ENCODE measurements at places on chromosomes 7 and 10.

- DNase-seq: no peak
Observed at GRCh38 chr7:87479951-87480350, 4.5 kb upstream of the ABCB4 start.

- DNase-seq: no peak
Observed at GRCh38 chr10:84205853-84206525, 11.7 kb downstream of the CDHR1 start.

- DNase-seq: no peak
Observed at GRCh38 chr10:94640562-94640961, 43.0 kb upstream of the CYP2C18 start.

GRCh38 chr10:68812420-68812819, 14.9 kb upstream of the STOX1 start:
- no peak for DNase-seq

DNA sequence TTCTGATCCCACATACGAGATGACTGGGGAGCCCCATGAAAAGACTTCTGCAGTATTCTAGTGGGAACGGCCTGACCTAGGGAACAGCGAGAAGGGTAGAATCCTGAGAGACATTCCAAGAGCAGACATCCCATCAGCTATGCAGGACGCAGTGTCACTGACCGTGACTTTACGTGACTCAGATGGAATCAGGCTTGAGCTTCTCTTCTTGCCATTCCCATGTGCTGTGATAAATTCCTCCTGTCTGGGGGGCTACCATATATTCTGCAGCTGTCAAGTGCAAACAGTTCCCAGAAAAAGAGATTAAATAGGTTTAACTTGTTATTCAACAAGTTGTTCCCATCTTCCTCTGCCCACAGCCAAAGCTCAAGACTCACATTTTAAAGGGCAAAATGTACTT, 73.1 kb upstream of the PDE1C start:
- no peak for DNase-seq

- no peak for DNase-seq
Observed at GRCh38 chr7:143013893-143014292, 13.0 kb downstream of the OR9A2 start.

DNA sequence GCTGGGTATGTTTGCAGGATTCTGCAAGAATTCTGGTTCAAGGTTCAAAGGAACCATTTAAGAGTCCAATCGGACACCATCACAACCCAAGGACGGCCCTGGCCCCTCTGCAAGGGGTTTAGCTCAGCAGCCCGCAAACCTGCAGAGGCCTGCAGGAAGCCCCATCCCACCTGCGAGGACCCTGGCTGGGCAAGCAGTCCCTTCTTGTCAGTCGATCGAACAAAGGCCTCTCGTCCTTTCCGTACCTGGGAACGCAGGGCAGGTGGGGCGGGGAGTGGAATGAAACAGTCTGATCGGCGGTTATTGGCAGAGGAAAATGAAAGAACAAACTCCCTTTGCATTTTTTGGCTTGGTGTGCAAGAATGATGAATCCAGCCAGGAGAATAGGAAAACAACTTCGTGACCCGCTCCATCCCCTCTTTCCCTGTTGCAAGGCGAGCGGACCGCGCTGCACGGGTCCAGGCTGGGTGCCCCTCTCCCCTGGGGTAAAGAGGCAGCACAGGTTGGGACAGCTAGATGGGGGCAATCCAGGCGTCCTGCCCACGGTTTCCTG, 73.7 kb downstream of the INSIG1 start:
- no peak for DNase-seq

DNA sequence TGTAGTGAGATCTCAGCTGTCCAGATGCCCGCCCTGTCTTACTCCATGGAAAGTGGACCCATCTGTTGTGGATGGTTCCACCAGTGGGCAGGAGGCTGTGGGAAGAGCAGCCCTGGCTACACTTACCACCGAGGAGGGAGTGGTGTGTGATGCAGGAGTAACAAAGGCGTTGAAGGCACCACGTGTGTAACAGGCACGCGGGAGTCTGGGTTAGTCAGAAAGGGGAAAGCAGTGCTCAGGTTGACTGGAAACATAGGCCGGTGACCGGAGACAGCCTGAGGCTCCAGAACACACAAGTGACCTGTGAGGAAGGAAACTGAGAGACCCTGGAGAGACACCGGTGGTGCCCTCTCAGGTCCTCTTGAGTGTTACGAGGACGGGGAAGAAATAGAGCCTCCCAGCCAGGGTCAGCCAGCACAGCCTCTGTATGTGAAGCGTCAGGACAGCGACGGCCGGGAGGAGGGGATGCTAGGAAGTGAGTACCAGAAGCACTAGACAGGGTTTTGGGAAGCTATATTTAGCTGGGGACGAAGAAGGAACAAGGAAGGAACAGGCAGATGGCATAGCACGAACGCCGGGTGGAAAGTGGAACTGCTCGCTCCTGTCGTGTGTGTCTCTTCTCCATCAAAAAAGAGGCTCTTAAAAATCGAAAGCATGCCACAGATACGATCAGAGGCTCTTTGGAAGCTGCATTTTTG, 51.7 kb downstream of the DAGLB start:
- DNase-seq: no peak

DNA sequence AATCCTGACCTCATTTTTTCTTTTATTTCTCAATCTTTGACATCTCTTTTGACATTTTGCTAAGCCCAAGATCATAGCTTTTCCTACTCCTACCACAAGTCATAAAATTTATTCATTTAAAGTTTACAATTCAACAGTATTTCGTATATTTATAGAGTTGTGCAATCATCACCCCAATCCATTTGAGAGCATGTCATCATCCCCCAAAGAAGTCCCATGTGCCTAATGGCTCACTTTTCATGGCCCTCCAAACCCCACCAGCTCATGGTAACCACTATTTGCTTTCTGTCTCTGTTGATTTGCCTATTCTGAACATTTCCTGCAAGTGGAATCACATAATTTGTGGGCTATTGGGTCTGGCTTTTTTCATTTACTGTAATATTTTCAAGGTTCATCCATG, 52.5 kb upstream of the GLI3 start:
- no peak for DNase-seq

DNA sequence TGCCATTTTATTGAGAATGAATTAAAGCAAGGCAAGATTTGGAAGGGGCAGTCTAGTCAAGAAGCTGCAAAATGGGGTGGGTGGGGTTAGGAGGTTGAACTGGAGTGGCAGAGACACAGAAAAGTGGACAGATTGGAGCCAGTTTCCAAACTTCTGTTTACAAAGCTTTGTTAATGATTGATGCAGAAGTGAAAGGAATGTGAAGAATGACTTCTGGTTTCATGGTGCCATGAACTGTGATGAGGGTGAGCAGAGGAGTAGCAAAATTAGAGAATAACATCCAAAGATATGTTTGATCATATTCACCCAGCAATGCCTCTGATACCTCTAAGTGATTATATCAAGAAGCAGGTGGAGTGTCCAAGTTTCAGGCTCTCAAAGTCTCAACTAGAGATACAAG, 1118.0 kb upstream of the C7orf33 start:
- DNase-seq: no peak

- no peak for DNase-seq
Observed at GRCh38 chr7:69109246-69109645, 489.0 kb upstream of the AUTS2 start.

GRCh38 chr7:31466036-31466435, 47.9 kb upstream of the ITPRID1 start:
- DNase-seq: no peak

GRCh38 chr7:41869997-41870396, 167.1 kb upstream of the INHBA start:
- no peak for DNase-seq

DNA sequence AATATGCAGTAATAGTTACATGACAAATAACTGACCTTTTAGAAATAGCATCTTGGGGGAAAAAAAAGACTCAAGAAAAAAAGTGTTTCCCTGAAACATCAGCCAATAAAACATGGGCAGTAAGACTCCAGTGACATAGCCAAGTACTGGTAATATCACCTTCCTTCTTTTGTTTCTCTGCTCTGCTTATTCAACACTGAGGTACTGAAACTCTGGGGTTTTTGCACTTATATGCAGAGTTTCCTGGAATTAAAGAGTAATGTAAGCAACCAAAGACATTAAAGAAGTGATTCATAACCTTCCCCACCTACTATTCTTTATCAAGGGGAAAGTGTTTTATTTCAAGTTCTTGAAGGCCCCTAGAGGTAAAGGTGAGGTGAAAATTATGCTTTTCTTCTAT, 414.5 kb downstream of the GRM8 start:
- DNase-seq: no peak

GRCh38 chr10:13717936-13718772, 131.4 kb downstream of the PRPF18 start:
- no peak for DNase-seq

DNA sequence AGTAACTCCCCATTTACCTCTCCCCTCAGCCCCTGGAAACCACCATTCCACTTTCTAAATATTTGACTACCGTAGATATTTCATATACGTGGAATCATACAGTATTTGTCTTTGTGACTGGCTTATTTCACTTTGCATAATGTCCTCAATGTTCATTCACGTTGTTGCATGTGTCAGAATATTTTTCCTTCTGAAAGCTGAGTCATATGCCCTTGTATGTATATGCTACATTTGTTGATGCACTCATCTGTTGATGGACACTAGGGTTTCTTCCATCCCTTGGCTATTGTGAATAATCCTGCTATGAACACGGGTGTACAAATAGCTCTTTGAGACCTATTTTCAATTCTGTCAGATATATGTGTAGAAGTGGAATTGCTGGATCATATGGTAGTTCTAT, 25.8 kb upstream of the TSPAN13 start:
- DNase-seq: no peak

GRCh38 chr10:62244088-62244487, 24.6 kb downstream of the RTKN2 start:
- DNase-seq: no peak

- DNase-seq: no peak
Observed at GRCh38 chr7:94059746-94060145, 55.6 kb upstream of the BET1 start.

DNA sequence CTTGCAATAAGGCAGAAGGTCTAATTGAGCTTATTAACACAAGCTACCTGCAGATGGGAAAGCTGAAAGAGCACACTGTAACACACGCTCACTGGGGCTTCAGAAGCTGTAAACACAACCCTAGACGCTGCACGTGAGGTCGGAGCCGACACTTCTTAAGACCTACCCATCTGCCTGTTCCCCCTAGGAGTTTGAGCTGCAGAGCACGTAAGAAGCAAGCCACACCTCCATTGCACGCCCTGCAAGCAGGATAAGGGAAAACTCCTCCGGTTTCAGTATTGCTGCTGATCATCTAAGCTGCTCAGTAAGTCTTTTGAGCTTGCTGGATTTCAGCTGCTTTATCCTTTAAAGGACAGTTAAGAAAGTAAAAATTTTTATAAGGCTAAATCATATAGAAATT, 244.0 kb upstream of the ZWINT start:
- DNase-seq: no peak

- no peak for DNase-seq
Observed at GRCh38 chr10:79063071-79063491, 5.7 kb upstream of the ZMIZ1 start.

DNA sequence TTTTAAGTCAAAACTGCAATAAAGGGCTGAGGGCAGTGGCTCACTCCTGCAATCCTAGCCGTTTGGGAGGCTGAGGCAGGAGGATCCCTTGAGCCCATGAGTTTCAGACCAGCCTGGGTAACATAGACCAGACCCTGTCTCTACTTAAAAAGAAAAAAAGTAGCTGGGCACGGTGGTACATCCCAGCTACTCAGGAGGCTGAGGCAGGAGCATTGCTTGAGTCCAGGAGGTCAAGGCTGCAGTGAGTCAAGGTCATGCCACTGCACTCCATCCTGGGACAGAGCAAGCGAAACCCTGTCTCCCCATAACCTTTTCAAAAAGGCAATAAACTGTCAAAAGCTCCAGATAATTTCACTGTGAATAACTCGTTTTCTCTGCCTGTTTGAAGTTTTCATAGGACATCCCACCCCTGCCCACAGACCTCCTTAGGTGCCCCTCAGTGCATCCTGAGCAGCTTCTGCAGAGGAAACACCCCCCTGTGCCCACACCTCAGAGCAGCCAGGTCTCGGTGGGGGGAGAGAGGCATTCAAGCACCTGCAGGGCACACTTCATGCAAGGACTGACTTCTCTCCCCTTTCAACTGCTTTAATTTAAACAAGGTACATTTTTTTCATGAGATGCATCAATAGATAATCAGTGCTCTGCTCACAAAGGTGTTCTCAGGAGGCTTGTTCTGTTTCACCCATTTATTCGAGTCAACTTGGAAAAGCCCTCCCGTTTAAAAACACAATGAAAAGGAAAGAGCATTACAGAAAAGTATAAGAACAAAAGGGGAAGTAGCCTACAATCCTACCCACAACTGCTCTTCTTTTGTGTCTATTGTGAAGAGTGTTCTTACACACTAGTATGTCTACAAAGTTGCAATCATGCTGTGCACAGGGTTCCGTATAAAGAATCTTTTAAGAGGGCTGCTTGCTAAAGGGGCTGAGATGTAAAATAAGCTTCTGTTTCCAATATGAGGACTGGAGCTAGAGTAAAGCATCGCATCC, 104.9 kb downstream of the KMT2E start:
- no peak for DNase-seq

DNA sequence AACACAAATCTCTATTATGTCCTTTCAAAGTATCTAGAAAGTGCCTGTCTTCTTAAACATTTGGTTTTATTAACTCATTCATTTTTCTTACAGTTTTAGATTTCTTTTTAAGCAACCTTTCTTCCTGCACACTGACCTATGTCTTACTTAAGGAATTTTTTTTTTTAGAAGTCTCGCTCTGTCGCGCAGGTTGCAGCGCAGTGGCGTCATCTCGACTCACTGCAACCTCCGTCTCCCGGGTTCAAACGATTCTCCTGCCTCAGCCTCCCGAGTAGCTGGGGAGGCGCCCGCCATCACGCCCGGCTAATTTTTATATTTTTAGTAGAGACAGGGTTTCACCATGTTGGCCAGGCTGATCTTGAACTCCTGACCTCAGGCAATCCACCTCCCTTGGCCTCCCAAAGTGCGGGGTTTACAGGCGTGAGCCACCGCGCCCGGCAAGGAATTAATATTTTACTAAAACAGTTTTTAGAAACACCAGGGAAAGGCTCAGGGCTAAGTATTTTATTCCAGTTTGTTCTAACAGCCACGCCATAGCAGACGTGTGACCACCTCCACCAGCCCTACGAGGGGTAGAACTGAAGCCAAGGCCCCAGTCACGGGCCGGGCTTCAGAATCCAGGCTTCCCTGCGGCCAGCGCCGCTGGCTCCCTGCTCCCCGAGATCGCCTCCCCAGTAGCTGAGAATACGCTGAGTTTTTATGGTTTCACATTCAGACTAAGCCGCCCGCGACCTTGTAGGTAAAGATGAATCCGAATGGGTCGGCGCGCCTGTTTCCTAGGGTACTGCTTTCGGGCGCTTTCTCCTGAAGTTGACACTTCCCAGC, 941 bp upstream of the LUC7L2 start:
- DNase-seq: peak; percentile 28

Measured in SW 1271 (cell line).